Bone marrow (tissue), 2 donors: ENCODE measurements at places on chromosomes 5 and 9.

GRCh38 chr5:141084487-141084989 is 9.9 kb upstream of the PCDHB2 start:
- DNase-seq = no peak

DNA sequence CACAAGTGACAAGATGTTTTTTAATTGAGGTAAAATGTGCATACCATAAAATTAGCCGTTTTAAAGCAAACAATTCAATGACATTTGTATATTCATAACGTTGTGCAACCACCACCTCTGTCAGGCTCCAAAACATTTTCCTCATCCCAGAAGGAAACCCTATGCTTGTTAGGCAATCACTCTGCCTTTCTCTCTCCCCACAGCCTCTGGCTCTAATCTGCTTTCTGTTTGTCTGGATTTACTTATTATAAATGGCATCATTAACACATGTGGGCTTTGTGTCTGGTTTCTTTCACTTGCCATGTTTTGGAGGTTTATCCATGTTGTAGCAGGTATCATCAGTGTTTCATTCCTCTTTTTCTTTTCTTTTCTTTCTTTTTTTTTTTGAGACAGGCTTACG is 1.4 kb upstream of the N4BP3 start:
- no peak for DNase-seq

- no peak for DNase-seq
These were observed 183.1 kb downstream of the C9orf50 start for GRCh38 chr9:129437626-129438323.

DNA sequence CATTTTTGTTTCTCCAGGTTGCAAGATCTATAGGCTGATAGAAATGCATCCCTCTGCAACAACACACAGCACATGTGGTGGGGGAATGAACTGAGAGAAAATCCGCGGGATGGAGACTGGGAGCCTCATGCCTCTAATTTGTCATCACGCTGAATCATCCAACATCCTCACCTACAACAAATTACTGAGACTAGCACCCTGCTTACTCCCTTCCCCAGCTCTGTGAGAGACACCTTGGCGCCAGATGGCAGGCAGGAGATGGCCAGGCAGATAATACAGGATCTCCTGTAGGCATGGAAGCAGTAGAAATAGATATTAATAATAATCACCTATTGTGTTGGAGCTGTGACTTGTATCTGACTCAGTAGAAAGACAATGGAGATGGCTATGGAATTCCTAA is 276.9 kb downstream of the SEMA5A start:
- no peak for DNase-seq

GRCh38 chr5:107919969-107920368 is 249.2 kb upstream of the EFNA5 start:
- no peak for DNase-seq

DNA sequence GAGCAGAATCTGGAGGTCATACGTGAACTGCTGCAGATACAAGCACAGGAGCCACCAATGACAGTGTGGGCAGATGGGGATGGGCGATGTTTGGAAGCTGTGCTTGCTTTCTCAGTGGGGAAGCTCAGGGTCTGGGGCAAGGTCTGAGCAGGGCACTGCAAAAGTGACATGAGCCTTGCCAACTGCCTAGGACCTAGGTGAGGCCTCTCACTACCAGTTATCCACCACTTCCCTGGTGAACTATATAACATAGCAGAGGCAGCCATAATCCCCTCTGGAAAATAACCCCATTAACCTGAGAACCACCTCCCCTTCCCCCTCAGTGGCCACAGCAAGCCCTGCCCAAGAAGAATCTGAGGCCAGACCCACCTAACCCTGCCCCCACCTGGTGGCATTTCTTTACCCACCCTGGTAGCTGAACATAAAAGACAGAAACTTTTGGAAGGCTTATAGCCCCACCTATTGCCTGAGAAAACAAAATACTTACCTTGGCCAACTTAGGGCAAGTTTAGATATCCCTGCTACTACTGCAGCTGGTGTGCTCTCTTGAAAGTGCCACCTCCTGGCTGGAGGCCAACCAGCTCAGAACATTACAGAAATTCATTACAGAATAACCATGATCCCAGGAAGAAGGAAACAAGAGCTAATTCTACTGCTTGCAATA is 18.8 kb upstream of the SPEF2 start:
- DNase-seq = no peak

- no peak for DNase-seq
These were observed 82.0 kb downstream of the SLC1A1 start for GRCh38 chr9:4572184-4572826.

DNA sequence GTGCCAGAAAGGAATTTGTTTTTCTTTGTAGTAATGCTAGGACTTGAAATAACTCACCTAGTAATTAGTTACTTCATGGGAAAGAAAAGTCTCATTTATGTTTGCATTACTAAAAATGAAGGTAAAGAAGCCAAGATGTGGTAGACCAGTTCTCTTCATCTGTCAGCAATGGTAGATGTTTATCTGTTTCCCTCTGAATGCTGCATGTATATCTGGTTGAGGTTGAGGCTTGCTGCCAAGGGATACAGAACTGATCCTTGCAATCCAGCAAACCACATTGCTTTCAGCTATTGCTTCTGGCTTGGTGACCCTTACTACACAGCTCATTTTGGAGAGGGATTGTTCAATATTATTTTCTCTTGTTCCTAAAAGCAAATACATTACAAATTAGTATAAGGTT is 73.6 kb downstream of the ZNF474 start:
- DNase-seq = no peak

DNA sequence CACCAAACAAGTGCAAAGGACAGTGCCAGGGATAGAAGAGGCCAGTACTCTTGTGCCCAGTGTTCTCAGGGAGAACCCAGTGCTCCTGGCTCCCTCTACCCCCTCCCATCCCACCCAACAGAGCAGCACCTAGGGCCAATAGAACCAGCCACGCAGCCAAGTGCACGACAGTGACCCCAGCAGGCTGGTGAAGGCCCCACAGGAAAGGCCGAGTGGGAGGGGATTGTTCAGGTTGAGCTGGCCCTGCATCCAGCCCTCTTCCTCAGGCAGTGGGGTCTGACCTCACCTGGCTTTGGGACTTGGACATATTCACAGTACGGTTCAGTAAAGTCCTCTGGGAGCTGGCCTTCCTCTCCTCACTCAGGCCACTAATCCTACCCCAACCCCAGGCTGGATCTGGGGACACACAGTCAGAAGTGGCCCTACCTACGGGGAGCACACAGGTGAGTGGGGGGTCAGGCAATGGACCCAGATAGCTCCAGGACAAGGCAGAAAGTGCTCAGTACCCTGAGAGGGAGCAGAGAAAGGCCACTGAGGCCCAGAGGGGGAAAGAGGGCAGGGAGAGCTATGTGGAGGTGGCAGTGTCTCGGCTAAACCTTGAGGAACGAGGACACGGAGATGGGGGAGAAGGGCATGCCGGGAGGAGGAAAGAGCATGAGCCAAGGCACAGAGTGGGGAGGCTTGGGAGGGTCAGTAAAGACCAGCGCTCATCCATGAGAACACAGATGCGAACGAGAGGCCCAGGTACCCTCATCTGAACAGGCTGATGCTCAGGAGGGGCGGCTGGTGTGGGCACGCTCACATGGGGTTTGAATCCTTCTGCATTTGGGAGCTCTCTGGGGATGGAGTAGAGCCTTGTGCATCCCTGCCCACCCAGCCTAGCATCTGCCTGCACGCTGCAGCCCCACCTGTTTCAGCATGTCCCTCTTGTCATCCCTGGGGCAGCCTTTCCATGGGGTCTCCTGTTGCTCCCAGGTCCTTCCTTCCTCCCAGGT is 25.6 kb downstream of the POLR1E start:
- DNase-seq = no peak

DNA sequence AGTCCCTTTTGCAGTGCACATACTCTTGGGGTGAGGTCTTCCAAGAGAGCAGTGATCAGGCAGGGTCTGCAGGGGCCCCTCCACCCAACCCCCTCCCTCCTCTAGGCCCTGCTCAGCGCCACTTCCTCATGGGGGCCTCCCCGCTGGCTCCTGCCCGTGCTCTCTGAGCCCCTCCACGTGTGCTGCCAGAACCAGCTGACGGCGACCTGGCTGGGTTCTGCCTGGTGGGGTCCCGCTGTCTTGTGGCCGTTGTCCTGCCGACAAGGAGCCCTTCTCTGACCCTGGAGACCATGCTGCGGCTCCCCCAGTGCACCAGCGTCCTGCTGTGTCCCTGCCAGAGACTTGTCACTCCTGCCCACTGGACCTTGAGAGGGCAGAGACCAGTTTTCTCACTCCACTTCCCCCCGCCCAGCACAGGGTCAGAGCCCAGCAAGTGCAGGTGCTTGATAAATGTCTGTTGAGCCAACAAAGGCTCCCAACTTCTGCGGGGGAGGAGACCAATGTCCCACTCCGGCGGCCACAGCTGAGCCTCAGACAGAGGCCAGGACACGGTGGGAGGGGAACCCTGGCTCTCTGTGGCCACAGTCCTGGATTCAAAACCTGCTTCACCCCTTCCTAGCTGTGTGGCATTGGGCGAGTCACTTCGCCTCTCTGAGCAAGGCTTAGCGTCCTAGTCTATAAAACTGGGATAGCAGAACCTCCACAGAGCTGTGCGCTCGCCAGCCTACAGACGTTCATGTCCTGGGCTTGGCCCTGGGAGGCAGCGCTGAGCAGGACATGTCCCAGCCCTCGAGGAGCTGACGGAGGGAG is 24.8 kb downstream of the SARDH start:
- DNase-seq = no peak

DNA sequence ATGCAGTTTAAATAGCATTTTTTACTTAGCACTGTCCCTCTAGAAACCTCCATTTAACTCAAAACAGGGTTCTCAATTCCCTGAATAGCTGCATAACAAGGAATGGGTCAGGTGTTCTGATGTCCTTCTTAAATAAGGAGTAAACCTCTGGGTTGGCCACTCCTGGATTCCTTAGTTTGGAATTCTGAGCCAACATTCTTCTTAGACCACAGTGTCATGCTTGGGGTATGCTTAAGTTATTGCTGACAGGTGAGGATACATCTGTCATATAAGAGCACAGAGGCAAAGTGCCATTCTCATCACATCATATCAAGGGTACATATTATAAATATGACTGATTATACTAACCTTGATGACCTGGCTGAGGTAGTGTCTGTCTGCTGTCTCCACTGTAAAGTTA is 179.9 kb upstream of the SEMA6A start:
- no peak for DNase-seq

GRCh38 chr5:34742061-34742460 is 85.9 kb downstream of the RAI14 start:
- DNase-seq = no peak

DNA sequence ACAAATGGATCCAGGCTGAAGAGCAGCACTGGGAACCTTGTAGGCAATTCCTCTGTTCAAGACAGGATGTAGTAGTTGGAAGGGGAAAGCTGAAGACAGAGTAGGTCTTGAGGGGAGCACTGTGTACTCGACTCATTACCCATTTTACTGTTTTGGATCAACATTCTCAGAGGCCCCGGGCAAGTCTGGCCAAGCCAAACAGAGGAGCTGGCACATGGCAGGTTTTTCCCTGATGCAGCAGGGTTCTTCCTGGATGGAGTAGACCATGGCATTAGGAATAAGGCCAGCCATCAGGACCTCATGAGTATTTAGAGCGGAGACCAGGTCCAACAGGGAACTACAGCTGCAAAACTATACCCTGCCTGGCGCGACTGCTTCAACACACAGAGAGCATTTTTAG is 4.4 kb downstream of the SVEP1 start:
- DNase-seq = no peak

- no peak for DNase-seq
These were observed 176.7 kb downstream of the PRDM9 start for GRCh38 chr5:23684103-23684502.

DNA sequence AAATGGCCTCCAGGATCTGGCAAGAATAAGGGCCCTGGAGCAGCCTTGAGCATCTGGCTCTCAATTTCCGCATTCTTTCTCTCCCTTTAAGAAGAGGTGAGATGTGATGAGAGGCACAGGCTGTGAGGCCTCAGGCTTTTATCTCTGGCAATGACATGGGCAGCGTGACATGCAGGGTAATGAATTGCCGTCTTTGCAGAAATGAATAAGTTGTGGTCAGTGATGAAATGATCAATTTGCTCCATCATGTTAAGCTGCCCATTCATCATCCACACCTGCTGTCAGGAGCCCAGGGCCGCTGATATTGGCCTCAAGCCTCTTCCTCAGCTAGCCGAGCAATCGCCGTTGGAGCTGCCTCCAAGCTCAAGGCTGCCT is 265.3 kb downstream of the TRIM32 start:
- DNase-seq = no peak

DNA sequence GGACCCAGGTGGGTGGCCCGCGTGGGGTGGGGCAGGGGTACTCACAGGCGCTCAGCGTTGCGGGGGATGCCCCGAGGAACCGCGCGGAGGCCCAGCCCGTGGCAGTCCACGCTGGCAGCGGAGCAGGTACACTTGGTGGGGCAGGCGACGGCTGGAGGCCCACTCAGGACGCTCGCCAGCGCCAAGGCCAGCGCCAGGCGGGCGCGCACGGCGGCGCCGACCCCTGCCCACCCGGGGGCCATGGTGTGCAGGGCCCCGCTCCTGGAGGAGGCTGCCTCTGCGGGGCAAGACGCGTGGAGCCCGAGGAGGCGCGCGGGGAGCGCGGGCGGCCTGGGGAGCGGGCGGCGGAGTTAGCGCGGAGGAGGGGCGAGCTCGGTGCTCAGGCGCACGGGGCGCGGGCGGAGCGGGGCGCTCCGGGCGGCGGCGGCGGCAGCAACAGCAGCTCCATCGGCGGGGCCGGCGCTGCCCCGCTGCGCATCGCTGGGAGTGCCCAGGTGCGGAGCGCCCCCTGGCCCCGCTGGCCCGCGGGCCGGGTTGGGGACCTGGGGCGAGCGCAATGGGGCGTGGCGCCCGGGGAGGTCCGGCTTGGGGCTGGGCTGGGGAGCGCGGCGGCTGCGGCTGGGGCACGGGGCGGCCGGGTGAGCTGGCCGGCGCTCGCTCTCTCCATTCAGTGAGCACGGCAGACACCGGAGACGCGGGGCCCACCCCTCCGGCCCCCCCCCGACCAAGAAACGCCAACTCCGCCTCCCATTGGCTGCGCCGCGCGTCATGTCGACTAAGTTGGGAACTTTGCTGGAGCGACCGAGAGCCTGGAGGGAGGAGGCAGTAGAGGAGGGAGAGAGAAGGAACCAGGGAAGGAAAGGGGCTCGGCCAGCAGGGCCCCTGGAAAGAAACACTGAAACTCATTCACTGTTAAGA is at the start of gene SLIT3:
Gene SLIT3, minus strand, starts transcription at position 672 of the 918 bp plus-strand sequence. Its CDS starts 430 bp downstream, at position 242.
- DNase-seq = no peak

GRCh38 chr5:18740301-18740700 is 1106.0 kb downstream of the TAF11L14 start:
- DNase-seq = no peak

- no peak for DNase-seq
These were observed 4.3 kb upstream of the GPX3 start for GRCh38 chr5:151015974-151016587.

DNA sequence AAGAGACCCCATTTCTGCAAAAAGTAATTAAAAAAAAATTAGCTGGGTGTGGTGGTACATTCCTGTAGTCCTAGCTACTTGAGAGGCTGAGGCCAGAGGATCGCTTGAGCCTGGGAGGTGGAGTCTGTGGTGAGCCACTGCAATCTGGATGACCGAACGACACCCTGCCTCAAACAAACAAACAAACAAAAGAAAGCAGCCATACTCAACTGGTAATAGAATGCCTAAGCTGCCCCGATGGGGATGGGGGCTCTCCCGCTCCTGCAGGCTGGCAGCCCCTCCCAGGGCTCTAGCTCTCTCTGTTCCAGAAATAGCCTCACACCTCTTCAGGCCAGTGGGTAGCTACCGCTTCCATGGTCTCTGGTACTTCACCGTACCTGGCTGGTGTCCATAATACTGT is 241.8 kb downstream of the FANCC start:
- no peak for DNase-seq
